Activated naive CD4-positive, alpha-beta T cell treated with anti-CD3 and anti-CD28 coated beads for 36 hours (primary cell): ENCODE measurements at places on chromosomes 5 and 9. TPM values are rescaled to one million over a fixed set of nuclear protein-coding genes. Genes with fewer than 3 reads are reported as not detected.

TEX48 gene
- not detected for total RNA-seq

IFNA6 gene
- total RNA-seq: not detected

- H3K27ac ChIP-seq: peak overlapping the region; percentile 81
- H3K27me3 ChIP-seq: no peaks in the 10 kb centered on the region
- no peak overlapping the region for H3K4me3 ChIP-seq
- DNase-seq: peak; percentile 87
- H3K4me1 ChIP-seq: peaks cover 23% of the 10 kb centered on the region
Observed at GRCh38 chr9:19161257-19162025, 34.1 kb upstream of the PLIN2 start.

DNA sequence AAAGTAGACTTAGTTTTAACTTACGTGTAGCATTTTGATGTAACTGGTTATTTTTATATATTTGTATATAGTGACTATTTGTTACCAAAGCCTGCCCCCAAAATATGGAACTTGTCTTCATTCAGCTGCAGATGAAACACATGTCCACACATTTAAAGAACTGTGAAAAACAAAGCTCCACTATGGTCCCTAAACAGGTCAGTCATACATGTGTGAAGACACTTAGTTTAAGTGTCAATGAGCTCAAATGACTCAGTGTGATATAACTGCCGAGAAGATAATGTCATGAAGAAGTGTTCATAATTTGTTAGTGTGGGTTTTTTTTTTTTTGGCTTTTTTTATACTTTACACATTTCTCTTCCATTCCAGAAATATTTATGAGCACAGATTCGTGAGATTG, 28.2 kb downstream of the HAVCR1 start:
- no peaks in the 10 kb centered on the region for H3K27me3 ChIP-seq
- no peak for DNase-seq
- H3K27ac ChIP-seq: no peak overlapping the region
- H3K4me1 ChIP-seq: peaks cover 17% of the 10 kb centered on the region
- H3K4me3 ChIP-seq: no peak overlapping the region

GRM6 gene
- total RNA-seq: not detected

- H3K36me3 ChIP-seq: peaks cover 1% of the 10 kb centered on the region
- no peak within 1 kb of the TSS for H3K27ac ChIP-seq
- H3K27me3 ChIP-seq: peaks cover 56% of the 10 kb centered on the region
- H3K4me3 ChIP-seq: peak within 1 kb of the TSS; percentile 72
- peaks cover 16% of the 10 kb centered on the region for H3K4me1 ChIP-seq
Observed at GRCh38 chr9:14313951-14314423, at the start of gene NFIB. Gene NFIB (minus strand): TSS chr9:14314141. CDS start chr9:14313511, 630 bp downstream.

DNA sequence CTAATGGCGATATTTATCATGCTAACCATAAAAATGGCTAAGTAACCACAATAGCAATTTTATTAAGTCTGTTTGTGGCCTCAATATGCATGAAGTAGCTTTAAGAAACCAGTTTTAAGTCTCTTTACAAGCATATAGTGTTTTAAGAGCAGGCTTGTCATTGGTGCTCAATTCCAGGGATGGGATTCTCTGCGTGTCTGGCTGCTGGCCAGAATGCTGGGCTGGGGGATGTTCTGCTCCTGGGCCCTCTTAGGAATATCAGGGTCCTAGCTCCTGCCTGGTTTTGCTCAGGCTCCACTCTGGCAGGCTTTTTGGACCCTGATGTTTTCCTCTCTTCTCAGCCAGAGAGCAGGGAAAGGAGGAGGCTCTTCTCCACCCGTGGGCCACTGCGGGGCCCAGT, 127.2 kb downstream of the PDE8B start:
- no peak overlapping the region for H3K27ac ChIP-seq
- no peaks in the 10 kb centered on the region for H3K4me1 ChIP-seq
- no peak for DNase-seq

DRD1 gene
- not detected for total RNA-seq

MAN1B1 gene
- total RNA-seq: 18.9 TPM

DNA sequence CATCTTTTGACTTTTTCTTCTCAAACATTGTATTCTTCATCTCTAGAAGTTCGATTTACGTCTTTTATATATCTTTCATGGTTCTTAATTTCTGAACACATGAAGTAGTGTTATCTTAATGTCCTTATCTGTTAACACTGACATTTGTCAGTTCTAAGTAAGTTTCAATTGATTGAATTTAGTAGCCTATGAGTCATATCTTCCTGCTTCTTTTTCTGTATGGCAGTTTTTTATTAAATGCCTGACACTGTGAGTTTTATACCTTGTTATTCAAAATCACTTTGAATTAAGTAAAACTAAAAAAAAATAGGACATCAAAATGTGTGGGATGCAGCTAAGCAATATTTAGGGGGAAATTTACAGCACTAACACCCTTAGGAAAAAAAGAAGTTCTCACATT, 707.0 kb upstream of the ACO1 start:
- H3K36me3 ChIP-seq: no peaks in the 10 kb centered on the region
- H3K27ac ChIP-seq: no peak overlapping the region
- DNase-seq: no peak
- H3K4me1 ChIP-seq: peaks cover 8% of the 10 kb centered on the region

DNA sequence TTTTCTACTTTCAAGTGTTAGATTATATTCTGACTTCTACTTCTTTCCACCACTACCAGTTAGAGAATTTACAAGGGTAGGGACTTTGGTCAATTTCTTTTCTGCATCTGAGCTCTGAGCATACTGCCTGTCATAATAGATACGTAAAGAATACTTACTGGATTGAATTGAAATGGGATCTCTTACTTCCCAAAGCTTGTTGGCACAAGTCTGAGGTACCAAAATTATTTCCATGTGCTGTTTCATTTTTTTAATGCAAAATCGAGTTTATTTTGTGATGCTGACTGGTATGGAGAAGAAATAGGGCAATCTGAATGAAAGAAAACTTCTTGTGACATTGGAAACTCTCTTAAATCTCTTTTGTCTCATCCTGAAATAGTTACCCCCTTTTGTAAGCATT, 428.9 kb downstream of the SPATA31D1 start:
- H3K4me3 ChIP-seq: no peak overlapping the region
- DNase-seq: no peak
- H3K27me3 ChIP-seq: no peaks in the 10 kb centered on the region
- no peak overlapping the region for H3K27ac ChIP-seq
- no peaks in the 10 kb centered on the region for H3K36me3 ChIP-seq
- H3K4me1 ChIP-seq: no peaks in the 10 kb centered on the region
